ENCODE measurements at places on chromosomes 7 and 10. TPM values are rescaled to one million over a fixed set of nuclear protein-coding genes. Genes with fewer than 3 reads are reported as not detected.

DNA sequence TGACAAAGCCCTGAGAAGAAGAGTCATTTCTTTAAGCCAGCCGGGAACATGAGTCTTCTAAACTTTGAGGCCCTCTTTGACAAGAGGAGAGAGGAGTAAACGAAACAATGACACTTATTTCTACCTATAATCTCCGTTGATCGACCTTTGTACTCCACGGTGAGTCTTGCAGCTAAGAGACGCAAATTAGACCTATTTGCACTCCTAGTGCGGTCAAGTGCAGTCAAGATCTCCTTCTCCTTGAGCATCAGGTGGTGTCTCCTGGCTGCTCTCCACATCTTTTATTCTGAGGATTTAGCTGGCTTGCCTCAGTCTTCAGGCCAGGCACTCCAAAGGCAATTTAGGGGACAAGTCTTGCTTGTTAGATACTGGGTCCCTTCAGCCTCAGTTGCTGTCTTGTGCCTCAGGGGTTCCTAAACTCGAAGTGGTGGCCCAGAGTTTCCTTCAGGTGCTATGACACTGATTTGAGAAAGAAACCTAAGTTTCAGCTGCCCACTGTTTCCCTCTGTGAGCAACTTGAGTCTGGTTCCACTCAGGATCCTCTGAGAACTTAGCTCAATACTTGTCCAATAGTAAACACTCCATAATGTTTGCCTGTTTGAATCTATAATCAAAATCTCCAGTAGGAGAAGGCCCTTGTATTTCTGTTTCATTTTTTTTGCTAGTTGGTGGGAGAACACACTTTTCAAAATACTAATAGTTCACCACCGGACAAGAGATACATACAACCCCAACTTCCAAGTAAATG lies 312.9 kb downstream of the RNLS start:
- no peaks in the 10 kb centered on the region for H3K4me1 ChIP-seq
- no peak overlapping the region for H3K27ac ChIP-seq
- H3K36me3 ChIP-seq = no peaks in the 10 kb centered on the region
- H3K27me3 ChIP-seq = no peaks in the 10 kb centered on the region
- no peak for DNase-seq

GRCh38 chr7:150965273-150965830 lies 12.8 kb downstream of the KCNH2 start:
- DNase-seq = no peak
- H3K27me3 ChIP-seq = no peaks in the 10 kb centered on the region
- no peaks in the 10 kb centered on the region for H3K36me3 ChIP-seq
- no peak overlapping the region for H3K4me3 ChIP-seq
- no peak overlapping the region for H3K27ac ChIP-seq
- H3K4me1 ChIP-seq = no peaks in the 10 kb centered on the region

DNA sequence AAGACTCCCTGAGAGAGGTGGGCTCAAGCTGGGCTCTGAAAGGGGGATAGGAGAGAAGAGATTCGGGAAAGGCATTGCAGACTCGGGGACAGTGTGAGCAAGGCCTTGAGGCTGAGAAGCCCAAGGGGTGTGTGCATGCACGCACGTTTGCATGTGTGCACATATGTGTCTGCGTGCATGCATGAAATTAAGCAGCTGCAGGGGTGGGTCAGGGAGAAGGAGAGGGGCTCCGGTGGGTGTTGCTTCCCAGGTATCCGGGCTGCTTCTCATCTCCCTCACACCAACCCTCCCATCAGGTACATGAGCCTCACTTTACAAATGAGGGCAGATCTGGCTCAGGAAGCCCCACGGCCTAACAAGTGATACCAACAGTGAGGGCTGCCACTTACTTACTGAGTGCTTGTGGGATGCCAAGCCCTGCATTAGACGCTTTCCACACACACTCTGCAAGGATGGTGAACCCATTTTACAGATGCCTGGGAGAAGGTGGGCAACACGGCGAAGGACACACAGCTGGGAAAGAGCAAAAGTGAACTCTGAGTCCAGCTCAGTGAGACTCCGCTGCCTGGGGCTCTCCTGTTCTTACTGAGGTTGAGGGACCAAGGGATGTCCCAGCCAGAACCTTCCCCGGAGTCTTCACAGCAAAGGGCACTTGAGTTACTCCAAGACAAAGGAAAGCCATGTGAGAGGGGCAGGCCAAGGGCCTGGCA lies 26.4 kb downstream of the ZCCHC24 start:
- H3K27me3 ChIP-seq = no peaks in the 10 kb centered on the region
- H3K4me3 ChIP-seq = no peak overlapping the region
- H3K36me3 ChIP-seq = no peaks in the 10 kb centered on the region
- H3K4me1 ChIP-seq = peaks cover 11% of the 10 kb centered on the region
- peak; percentile 35 for DNase-seq

GRCh38 chr7:37284285-37284684 lies 164.4 kb downstream of the ELMO1 start:
- no peaks in the 10 kb centered on the region for H3K27me3 ChIP-seq
- no peak for DNase-seq
- H3K27ac ChIP-seq = no peak overlapping the region

- no peaks in the 10 kb centered on the region for H3K4me1 ChIP-seq
- no peaks in the 10 kb centered on the region for H3K27me3 ChIP-seq
- peak overlapping the region; percentile 95 for H3K27ac ChIP-seq
- peak overlapping the region; percentile 93 for H3K4me3 ChIP-seq
- no peaks in the 10 kb centered on the region for H3K36me3 ChIP-seq
- DNase-seq = no peak
These were observed 34.3 kb upstream of the PHF14 start for GRCh38 chr7:10939237-10939910.

The MALRD1 gene
- total RNA-seq = 2.6 TPM

The SH2D4B gene
- 0.15 TPM for total RNA-seq

Measured in breast epithelium (tissue), 4 donors.